SHP77 treated with DMSO at 0.1 percent for 48 hours (cell line): ENCODE measurements at places on chromosomes 1 and 21.

DNA sequence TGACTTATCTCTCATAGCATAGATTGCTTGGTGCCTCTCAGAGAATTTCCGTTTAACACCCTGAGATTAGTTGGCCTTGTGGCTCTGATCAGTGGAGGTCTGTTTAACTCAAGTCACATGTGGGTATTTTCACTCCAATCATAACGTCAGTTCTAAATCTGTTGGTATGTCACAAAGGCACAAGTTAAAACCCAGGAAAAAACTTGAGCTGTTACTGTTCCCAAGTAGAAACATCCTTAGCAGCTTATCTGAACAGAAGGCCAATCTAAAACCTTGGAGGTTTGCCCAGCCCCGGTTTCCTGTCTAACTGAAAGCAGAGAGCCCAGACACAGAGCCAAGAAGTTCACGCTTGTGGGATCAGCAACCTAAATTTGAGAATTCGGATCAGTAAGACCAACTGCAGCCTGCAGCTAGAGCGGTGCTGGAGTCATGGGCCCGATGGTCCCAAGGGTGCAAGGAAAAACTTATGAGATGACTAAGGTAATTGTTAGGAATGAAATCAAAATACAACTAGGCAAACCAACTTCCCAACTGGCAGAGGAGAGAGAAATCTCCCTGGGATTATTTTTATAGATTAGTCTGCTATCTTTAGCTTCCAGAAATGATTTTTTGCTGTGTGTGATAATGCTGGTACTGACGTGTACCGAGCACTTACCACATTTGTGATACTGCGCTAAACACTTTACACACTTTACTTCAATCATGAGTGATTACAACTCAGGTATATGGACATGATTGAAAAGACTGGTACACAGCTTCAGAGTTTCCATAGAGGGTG is 90.2 kb upstream of the C1orf21 start:
- no peak for DNase-seq

DNA sequence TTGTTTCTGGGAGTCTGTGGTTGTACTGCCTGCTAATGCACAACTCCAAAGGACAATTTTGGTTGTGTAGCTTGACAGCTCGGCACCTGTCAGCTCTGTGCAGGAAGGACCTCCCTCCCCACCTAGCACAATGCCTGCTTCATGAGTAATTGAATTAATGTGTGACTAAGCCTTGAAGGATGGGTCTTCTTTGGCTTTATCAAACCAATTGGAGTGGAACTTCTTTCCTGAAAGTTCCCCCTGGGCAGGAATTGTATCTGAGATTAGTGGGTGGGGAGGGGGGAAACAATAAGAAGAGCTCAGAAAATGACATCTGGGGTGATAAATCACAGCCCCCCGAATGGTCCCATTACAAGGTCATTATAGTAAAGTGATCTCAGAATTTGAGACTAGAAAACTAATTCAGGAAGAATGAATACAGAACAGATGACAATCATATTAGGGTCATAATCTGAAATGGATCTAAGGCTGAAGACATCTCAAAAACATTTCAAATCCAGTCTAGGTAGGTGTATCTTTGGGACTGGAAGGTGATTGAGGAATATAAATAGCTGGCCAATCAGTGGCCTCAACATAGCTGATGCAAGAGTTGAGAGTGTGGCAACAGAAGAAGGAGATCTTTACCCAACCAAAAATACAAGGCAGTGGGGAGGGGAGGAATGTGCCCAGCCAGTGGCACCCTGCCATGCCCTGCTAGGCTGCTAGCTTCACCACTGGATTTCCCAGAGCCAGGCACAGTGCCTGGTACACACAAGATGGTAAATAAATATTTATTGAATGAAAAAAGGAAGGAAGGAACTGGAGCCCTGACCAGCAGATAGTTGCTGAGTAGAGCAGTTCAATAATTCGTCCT is 10.1 kb upstream of the SESN2 start:
- peak; percentile 30 for DNase-seq

DNA sequence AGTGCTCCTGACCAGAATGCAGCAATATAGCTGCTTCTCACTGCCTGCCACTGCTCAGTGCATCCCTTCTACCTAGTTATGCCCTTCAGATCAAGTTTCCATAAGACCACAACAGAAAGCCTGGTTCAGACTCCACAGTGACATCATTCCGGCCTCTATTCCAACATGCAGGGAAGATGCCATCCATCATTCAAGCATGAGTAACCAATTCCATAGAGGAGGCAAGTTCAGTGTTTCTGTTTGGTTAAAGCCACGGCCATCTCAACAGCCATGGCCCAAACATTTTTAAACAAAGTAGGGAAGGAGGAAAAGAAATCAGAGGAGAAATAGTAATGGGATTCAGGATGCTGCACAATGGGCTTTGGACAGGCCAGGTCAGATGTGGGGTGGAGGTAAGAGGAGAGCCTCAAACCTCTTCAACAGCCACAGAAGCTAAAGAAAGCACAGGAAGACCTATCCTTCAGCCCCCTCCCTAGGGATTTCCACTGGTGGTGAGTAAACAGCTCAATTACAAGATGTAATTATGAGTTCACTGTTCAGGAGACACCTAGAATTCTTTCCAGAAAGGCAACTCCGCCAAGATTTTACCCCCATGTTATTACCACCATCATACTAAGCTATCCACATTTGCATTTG is 484.9 kb downstream of the SETD4 start:
- no peak for DNase-seq

- no peak for DNase-seq
Measured at GRCh38 chr1:164977561-164977960, 379.0 kb downstream of the LMX1A start.

GRCh38 chr21:38965910-38966504 is 160.3 kb downstream of the ETS2 start:
- DNase-seq = peak; percentile 99

GRCh38 chr1:47554901-47555300 is 117.1 kb downstream of the FOXD2 start:
- no peak for DNase-seq

DNA sequence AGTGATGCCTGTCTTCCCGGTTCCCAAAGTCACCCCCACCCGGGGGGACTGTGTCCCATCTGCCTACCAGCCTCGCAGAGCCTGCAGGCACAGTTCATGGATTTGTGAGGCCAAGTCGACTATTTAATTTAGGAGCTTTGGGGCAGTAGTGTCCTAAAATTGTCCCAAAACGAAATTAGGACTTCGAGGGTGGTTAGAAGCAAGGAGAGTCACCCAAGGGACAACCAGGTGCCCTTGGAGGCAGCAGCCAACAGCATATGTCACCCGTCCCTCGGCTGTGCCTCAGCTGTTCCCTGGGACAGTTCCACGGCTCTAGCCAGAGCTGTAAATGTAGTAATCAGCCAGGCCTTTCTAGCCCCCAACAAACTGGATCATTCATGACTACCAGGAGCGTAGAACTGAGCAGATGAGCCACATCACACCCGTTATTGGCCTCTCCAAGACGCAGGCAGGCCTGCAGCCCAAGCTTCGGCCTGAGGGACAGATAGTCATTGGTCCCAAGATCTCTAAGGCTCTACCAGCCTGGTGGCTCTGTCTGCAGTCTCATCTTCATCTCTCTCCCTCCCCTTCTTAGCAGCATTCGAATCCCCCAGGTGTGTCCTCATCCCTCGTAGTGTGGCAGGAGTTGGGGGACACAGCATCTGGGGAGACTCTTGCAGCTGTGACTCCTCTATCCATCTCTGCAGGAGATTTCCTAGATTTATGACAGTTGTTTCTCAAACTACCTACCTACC is 2.9 kb downstream of the PAX7 start:
- DNase-seq = no peak

DNA sequence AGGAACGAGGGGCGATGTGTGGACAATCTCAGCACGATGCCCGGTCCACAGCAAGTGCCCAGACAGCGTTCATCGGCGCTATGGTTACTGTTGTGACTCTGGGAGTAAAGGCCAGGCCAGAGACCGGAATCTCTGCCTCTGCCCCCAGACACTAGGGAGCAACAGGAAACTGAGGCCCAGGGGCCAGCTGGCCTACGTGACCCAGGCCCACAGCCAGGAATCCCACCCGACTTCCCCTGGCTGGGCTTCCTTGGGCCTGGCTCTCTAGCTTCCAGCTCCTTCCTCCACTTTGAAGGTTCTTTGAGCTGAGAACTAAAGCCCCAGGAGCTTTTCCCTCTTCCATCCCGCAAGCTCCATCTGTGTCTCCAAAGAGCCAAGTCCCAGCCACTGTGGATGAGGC is 4.6 kb downstream of the LRP8 start:
- no peak for DNase-seq

DNA sequence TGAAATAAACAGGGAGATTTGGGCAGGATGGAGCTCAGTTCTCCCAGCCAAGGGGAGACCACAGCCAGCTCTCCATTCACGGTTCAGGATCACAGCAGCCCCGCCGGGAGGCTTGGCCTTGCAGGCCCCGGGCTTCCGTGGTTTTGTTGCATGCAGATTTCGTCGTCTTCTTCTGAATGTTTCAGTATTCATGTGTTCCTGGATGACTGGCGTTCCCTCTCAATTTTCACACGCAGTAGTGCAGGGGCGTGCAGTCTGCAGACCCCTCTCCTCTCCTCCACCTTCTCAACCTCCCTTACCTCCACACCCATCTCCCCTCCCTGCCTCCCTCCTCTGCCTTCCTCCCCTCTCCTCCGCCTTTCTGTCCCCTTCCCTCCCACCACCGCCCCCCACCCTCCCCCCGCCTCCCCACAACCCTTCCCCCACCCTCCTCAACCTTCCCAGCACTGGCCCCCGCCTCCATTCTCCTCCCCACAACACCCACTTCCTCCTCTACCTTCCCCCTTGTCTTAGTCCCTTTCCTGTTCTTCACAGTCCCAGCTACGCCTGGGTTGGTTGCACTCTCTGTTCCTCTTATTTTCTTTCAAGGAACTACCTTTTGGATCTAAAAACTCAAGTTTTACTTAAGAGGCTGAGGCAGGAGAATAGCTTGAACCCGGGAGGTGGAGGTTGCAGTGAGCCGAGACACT is 8.4 kb upstream of the SLC19A1 start:
- DNase-seq = no peak

DNA sequence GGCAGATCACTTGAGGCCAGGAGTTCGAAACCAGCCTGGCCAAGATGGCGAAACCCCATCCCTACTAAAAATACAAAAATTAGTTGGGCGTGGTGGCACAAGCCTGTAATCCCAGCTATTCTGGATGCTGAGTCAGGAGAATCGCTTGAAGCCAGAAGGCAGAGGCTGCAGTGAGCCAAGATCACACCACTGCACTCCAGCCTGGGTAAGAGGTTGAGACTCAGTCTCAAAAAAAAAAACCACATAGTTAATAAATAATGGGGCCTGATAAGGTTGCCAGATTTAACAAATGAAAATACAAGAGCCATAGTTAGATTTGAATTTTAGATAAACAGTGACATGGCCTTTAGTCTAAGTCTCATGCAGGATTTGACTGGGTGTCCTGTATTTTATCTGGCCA is 175.7 kb downstream of the ZZZ3 start:
- DNase-seq = no peak

DNA sequence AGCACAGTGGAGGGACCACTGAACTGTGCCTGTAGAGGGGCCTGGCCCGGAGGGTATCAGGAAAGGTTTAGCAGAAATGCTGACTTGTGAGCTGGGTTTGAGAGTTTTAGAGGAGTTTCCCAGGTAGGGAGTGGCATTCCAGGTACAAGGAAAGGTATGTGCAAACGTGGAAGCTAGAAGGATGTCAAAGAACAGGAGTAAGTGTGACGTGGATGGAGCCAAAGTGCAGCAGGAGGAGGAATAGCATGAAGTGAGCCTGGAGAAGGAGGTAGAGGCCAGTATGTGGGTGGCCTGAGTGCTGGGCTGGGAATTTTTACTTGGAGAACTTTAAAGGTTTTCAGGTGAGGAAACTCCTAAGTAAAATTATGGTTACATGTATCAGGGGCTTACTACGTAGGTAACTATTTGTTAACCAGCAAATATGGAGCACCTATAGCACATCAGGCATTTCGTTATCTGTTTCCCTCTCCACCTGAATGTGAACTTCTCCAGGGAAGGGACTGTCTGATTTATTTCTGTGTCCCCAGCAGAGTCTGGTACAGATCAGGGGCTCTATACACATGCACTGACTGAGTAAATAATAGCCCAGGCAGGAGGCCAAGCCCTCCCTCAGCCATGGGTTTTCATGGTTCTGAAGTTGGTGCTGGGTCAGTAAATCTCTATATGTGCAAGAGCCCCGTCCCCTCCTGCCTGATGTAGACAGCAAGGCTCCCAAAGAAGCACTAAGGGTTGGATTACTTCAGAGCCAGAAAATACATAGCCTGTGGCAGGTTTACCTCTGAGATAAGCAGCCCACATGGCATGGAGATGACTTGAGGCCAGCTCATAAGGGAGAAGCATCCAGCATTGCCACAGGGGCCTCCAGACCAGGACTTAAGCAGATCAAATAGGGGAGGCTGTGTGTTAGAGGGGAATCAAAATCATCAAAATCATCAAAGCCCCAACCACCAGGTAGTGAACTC is 43.4 kb downstream of the CDCP2 start:
- no peak for DNase-seq

DNA sequence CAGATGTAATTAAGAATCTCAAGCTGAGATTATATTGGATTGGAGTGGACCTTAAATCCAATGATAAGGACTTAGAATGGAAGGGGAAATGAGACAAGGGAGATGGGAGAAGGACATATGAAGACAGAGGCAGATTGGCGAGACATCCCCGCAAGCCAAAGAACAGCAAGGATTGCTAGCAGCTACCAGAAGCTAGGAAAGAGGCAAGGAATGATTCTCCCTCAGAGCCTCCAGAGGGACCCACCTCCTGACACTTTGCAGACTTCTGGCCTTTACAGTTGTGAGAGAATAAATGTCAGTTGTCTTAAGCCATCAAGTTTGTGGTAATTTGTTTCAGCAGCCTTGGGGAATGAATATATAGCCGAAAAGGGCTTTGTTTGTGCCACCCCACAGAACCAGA is 20.7 kb downstream of the METTL13 start:
- no peak for DNase-seq

DNA sequence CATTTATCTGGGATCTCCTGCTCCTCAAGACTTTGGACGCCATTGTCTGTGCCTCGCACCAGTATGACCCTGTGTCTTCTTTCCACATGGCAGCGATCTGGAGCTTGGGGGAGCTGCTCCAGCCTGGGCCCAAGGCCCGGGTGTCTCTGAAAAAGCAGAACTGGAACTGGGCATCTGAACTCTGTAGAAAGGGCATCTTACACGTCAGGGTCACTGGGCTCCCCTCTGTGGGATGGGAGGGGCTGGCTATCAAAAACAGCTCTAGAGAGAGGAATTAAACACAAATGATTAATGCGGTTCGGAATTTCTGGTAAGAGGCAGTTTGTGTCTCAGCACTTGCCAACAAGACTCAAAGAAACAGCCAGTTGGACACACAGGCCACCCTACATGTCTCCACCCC is 16.1 kb downstream of the FCRL1 start:
- DNase-seq = no peak
